ENCODE measurements at places on chromosomes 6 and 20.

DNA sequence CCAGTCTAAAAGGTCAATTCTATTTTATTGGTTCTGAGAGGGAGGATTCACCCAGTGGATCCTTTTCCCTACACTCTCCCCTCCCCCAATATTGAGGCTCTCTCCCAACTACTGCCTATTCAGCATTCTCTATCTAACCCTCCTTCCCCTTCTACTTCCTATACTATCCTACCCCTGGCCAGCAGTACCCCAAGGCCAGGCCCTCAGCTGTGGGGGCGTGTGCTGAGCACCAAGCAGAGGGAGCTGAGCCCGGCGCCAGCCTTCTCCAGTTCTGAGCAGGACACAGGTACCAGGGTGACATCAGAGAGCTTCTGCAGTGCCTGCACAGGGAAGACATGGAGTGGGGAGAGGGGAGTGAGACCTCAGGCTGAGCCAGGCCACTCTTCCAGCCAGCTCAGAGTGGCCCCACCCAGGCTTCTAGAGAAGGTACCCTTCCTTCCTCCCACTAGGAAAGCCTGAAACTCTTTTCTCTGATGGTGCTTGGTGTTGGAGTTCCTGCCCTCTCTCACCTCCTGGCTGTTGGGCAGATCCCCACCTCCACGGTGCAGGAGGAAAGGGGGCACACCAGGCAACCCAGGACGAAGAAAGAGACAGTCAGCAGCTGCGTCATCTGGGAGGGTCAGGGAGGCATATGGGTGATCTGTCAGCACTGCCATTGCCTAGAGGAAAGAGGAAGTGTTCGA is 1.9 kb downstream of the DDAH2 start:
- no peak for DNase-seq

DNA sequence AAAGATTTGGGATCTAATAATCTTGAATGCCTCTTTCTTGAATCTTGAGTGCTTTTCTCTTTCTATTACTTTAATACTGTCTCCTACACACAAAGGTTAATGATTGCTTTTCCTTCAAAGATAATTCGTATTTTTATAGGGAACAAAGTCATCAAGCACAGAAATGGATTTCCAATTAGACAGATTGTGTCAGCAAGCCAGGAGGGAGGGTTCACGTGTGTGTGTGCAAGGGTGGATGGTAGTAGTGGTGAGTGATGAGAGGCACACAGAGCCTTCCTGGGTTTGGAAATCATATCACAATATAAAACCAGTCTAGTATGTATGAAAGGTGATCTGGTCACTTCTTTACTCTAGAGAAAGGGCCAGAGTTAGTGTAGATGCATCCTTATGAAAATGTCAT is 51.2 kb upstream of the NEDD9 start:
- DNase-seq, result no peak

GRCh38 chr20:51563486-51564332 is 21.2 kb upstream of the NFATC2 start:
- no peak for DNase-seq

DNA sequence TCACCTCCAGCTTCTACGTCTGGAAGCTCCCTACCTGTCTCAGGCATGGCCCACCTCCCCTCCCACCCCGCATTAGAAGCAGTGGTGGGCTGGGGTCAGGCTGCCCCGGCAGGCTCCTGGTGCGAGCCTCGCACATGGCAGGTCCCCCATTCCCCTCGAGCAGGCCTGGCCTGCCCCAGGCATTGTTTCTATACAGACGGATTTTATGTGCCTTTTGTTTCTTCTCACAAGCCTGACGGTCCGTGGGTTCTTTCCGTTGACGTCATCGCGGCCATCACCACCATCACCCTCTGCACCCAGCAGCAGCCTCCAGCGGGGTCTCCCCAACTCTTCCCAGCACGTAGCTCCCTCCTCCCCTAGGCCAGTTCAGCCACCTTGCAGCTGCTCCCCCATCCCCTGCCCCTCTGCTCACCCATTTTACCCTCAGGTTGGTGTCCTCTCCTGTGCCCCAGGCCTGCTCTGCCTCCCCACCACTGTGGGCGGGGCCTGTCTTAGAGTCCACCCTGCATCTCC is 4.6 kb downstream of the CST7 start:
- DNase-seq, result no peak

DNA sequence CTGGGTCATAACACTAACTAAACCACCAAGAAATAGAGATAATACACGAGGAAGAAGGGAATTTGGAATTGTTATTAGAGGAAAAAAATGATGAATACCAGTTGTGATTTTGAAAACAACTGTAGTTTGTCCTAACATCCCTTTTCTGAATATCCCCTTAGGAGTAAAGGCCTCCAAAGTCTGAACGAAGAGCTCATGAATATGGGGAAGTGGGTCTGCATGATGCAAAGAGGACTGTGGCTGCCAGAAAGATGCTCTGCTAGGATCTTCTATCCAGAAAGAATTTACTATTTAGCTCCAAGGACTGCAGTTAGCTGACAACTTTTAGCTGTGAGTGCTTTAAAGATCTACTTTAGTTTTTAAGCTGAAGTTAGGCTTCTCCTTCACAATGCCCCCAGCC is 308.8 kb upstream of the HS3ST5 start:
- DNase-seq, result no peak

GRCh38 chr6:130457605-130458004 is 91.8 kb downstream of the TMEM200A start:
- no peak for DNase-seq

DNA sequence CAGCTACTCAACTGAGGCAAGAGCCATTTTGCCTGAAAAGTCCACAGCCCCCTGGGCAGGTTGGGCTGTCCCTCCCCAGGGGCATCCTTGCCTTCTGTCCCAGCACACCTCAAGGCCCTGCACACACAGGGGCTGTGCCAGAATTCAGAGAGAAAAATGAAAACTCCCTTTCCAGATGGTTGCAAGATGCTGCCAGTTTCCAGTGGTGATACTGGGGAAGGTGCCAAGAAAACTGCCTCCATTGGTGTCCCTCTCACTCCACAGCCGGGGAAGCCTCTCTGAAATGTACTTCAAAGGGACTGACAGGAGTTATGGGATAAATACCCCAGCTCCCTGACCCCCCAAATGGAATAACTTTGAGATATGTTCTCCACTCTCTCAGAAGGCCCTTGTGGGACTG is 154.2 kb upstream of the MAFB start:
- DNase-seq, result no peak
